ENCODE measurements at places on chromosomes 12 and 14.
A peak's percentile ranks its signal among the peaks of the same experiment; 100 is the strongest.

DNA sequence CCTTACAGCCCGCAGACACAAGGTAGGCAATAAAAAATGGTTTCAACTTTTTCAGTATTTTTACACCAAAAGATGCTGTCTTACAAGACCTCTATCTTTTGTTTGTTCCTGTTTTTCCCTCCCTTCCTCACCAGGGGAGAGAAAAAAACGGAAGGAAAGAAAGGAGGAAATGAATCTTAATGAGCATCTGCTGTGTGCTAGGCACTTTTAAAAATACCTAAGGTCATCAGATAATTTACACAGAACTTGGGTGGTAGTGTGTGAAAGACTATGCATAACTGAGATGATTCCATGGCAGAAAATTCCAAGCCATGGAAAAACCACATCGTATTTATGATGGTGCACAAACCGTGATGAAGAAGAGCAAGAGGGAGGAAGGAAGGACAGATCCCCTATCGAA lies 121.2 kb downstream of the DIP2B start:
- DNase-seq: no peak

DNA sequence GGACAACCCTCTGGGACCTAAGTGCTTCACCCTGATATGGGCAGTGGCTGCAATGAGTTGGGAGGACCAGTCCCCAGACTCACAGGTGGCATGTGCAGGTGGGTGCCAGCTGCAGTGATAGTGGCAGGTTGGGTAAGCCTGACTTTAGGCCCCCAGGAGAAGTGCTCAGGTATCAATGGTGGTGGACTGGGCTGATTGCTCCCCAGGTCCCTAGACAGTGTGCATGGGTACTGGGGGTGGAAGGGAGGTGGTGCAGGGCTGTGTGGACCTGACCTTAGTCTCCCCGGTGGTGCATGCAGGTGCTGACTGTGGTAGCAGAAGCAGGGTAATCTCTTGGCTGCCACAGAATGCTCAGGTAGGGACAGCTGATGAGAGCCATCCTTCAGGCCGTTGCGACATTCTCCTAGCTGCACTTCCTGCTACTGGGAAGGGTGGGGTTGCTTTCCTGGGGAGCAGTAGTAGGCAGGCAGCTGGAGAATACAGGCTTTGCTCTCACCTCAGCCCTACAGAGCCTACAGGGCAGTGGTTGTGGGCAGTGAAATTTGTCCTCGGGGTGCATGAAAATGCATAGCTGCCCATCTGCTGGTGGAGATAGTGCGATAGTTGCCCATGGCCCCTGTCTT lies 33.3 kb upstream of the CCND2 start:
- DNase-seq: no peak

GRCh38 chr12:67599691-67600090 lies 48.9 kb upstream of the DYRK2 start:
- DNase-seq: no peak

GRCh38 chr12:204261-204678 lies 9.7 kb downstream of the SLC6A12 start:
- no peak for DNase-seq

DNA sequence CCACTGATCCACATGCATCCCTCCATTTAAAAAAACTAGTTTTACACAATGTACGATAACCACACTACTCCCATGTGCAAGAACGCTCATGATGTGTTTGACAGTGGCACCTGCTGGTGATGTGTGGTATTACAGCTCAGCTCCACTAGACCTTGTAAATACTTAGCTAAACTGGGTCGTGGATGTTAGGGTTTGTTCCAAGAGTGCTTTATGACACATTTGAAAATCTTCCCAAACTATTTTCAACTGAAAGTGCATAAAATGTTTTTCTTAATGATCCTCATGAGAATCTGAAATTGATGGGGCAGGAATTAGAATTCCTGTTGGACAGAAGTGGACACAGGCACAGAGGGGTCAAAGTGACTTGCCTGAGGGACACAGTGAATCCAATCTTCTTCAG lies 99.2 kb downstream of the SCARB1 start:
- DNase-seq: no peak

- DNase-seq: peak; percentile 2
These were observed 79.2 kb downstream of the HECTD4 start for GRCh38 chr12:112303004-112303403.

- DNase-seq: no peak
These were observed 71.9 kb downstream of the CRACR2A start for GRCh38 chr12:3680919-3681594.

DNA sequence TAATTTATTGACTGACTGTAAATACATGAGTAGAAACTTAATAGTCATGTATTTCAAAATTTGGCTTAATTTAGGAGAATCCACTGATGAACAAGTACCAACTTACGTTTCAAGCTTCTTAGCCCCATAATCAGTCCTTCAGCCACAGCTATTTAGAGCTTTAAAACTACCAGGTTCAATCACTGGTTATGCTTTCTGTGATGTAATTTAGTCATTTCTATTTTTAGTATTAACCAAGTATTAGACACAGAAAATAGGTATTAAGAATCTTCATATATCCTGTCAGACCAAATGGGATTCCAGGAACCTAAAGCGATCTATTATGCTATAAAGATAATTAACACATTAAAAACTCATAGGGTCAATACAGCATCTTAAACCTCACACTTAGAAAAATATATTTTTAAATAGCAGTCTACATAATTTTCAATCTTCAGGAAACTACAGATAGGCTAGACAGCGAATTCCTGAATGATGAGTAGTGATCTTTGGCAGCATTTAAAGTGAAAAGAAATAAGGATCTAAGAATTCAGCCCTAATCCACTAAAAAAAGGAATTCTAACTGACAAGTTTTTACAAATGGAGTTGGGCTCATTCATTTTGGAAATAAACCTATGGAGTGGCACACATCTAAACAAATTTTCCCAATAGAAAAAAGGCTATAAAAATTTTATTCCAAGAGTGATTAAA lies 51.5 kb downstream of the ZC3H14 start:
- no peak for DNase-seq

GRCh38 chr14:94780536-94781399 lies 10.9 kb upstream of the GSC start:
- no peak for DNase-seq

- DNase-seq: no peak
These were observed 67.0 kb downstream of the SDR9C7 start for GRCh38 chr12:56867216-56867615.

GRCh38 chr14:89331398-89331797 lies 85.6 kb downstream of the FOXN3 start:
- no peak for DNase-seq

DNA sequence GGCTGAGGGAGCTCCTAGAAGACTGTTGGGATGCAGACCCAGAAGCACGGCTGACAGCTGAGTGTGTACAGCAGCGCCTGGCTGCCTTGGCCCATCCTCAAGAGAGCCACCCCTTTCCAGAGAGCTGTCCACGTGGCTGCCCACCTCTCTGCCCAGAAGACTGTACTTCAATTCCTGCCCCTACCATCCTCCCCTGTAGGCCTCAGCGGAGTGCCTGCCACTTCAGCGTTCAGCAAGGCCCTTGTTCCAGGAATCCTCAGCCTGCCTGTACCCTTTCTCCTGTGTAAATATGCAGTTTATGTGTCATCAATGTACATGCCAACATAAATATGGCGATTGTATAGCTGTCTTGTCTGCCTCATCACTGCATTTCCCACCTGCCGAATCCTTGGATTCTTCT lies 7.5 kb downstream of the AMHR2 start:
- DNase-seq: no peak

GRCh38 chr14:59159169-59159568 lies 29.3 kb upstream of the DAAM1 start:
- DNase-seq: no peak
